ENCODE measurements at places on chromosomes 3 and 15.

GRCh38 chr3:25916321-25916720 is 126.4 kb downstream of the OXSM start:
- no peak for DNase-seq

DNA sequence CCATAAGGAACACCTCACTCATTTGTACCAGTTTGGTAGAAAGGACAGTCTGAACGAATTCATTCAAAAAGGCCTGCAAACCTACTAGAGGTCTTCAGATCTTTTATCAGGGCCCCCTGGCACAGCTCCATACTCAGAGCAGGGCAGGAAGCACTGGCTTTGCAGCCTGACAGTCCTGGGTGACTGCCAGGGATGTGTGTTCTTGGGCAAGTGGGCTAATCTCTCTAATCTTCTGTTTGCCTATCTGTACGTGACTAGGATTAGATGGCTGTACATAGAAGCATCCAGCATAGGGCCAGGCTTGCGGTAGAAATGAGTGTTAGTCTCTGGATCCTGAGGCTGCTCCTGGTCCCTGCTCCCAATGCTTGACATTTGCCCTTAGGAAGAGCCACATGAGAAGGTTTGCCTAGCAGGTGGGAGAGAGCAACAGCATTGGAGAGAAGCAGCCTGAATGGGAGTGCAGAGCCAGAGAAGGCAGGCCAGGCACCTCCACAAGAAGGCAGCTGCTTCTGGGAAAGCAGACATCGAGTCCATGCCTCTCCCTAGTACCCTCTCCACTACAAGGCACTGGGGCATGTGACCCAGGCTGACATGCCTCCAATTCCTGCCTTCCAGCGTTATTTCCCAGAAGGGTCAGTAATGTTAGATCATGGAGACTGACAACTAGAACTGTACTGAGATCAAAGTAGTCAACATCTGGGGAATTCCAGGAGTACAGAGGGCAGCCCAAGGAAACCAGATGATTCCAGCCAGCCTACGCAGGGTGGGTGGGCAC is 1.0 kb upstream of the CXCR6 start:
- no peak for DNase-seq

DNA sequence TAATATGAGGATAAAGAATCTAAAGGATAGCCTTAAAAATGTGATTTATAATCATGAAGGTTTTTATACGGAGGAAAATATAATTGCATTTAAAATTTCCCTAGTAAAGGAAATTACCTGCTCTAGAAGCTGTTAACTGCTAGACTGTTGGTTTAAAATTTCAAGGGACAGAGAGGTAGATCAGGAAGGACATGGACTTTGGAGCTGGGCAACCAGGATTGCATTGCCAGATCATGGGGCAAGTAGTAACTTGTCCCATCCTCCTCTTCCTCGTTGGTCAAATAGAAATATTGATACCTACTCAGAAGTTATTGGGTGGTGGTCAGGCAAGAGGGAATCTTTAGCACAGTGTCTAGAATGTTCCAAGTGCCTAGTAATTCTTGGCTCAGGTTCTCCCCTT is 525.1 kb downstream of the MFSD1 start:
- no peak for DNase-seq

DNA sequence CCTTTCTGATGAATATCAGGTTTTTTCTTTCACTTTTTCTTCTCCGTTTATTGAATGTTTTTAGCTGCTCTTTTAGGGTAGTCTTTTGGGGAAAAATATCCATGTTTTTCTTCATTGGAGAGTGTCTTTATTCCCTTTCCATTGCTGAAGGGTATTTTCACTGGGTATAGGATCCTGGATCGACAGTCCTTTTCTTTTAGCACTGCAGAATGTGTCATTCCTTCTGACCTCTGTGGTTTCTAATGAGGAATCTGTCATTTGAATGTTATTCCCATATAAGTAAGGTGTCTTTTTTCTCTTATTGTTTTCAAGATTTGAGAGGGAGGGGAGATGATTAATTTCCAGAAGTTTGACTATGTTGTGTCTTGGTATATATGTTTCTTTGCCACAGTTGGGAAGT is 96.8 kb downstream of the BBX start:
- no peak for DNase-seq

- DNase-seq, result no peak
Measured at GRCh38 chr15:42608110-42608531, 32.7 kb downstream of the STARD9 start.

DNA sequence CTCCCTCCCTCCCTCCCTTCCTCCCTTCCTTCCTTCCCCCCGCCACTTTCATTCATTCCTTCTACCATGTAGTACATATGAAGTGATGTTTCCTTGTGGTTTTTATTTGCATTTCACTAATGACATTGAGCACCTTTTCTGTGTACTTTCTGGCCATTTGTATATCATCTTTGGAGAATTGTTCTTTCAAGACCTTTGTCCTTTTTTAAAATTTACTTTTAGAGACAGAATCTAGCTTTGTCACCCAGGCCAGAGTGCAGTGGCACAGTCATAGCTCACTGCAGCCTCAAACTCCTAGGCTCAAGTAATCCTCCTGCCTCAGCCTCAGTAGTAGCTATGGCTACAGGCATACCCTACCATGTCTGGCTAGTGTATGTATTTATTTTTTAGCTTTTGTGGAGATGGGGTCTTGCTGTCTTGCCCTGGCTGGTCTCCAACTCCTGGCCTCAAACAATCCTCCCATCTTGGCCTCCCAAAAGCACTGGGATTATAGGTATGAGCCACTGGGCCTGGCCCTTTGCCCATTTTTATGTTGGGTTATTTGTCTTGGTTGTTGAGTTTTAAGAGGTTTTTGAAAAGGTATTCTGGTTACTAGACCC is 42.0 kb upstream of the CTDSPL2 start:
- no peak for DNase-seq

GRCh38 chr3:195017151-195017550 is 253.8 kb downstream of the XXYLT1 start:
- DNase-seq, result no peak

- DNase-seq, result no peak
Measured at GRCh38 chr15:60612400-60613048, 133.6 kb upstream of the ICE2 start.

GRCh38 chr15:27059610-27060202 is 88.7 kb downstream of the GABRG3 start:
- DNase-seq, result peak; percentile 16

GRCh38 chr15:98935736-98936135 is 71.9 kb downstream of the PGPEP1L start:
- DNase-seq, result no peak

DNA sequence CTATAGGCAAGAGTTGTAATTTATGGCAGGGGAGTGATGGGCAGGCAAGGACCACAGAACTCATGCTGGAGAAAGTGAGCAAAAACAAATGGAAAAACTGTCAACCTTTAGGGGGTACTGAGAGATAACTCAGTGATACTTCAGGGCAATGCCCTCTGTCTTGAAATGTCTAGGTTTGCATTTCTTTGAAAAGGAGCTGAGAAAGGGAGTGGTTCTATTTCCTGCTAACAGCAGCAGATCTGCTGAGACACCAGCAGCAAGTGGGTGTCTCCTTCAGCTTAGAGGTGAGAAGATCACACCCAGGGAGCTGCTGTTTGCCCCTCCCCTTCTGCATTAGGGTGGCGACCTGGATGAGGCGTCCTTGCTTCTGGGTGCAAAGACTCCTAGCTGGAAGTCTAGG is 42.3 kb upstream of the XIRP1 start:
- DNase-seq, result no peak

DNA sequence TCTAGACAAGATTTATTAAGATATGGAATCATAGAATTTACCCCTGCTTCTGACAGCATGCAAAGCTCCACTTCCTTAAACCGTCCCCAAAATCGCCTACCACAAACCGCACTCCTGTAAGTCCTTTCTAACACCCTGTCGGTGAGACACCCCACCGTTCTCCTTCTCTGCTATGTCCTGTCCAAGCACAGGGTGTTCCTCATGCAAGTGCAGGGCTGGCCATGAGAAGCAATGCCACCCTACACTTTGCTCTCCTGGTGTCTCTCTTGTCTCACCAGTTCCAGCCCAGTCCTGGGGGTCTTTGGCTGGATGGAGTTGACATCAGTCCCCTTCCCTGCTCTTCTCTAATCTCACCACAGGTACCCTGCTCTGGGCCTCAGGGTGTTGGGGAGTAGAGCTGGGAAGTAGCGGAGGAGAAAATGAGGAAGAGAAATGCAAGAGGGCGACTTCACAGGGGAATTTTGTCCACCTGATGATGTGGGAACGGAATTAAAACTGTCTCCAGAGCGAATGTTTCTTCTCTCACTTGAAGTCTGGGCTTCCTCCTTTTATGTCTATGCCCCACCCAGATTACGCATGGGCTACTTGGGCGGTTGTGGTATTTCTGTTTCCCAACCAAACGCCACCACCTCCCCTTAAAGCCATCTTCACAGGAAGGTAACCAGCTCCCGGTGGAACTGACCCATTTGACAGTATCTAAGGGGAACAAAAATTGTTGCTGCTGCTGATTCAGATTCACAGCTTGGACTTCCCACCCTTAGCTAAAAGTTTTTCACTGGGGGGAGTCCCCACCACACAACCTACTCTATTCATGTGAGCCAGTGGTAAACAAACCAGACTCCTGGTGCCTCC is 49.9 kb downstream of the CASR start:
- DNase-seq, result no peak

DNA sequence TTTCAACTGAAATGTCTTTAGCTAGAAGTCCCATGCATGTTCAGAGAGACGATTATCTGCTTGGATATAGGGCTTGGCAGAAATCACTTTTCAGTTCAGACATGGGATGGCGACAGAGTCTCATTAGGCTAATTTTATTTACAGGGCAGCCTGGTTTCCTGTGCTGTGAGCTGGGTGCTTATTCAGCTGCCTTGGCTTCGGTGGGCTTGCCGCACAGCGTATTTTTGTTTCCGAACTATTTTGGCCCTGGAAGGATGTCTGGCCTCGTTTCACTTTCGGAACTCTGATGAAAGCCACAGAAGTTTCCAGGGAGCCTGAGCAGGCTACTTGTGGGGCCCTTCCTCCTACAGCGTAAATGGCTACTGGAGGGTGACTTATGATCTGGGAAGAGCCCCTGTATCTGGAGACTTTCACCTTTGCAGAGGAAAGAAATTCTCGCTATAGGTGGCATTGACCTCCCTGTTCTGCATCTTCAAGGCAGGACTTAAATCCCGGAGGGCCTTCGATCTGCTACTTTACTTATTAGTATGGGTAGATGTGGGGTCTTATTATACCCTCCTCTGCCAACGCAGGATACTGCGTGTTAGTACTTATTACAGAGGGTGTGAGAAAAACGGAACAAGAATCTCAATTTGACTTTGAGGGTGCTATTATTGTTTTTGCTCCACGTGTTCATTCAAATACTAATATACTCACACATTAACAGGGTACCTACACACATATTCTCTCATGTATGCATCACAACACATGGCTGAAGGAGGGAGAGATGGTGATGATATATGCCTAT is 364.0 kb upstream of the RBMS3 start:
- peak; percentile 35 for DNase-seq

GRCh38 chr3:187783098-187783497 is 37.8 kb upstream of the BCL6 start:
- DNase-seq, result peak; percentile 64

DNA sequence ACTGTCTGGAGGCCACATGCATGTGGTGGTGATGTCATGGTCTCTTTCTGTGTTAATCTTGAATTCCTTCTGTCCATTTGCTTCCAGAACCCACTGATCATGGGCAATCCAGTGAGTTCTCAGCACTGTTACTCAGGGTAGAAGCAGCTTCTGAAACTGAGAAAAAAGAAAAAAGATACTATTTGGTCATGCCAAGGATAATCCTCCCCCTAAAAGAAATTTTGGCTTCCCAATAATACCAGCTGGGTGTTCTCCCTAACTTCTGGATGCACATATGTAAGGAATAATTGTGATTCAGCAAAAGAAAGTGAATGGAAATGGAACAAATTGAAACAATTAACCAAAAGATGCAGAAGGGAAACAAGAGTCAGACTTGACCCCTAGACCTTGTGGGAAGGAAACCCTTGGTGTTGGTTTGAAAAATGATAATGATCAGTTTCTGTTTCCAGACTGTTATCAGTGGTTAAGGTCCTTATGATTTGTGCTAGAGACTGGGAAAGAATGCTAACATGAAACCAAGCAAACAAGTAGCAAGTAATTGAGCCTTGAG is 92.3 kb downstream of the RBMS3 start:
- DNase-seq, result no peak

DNA sequence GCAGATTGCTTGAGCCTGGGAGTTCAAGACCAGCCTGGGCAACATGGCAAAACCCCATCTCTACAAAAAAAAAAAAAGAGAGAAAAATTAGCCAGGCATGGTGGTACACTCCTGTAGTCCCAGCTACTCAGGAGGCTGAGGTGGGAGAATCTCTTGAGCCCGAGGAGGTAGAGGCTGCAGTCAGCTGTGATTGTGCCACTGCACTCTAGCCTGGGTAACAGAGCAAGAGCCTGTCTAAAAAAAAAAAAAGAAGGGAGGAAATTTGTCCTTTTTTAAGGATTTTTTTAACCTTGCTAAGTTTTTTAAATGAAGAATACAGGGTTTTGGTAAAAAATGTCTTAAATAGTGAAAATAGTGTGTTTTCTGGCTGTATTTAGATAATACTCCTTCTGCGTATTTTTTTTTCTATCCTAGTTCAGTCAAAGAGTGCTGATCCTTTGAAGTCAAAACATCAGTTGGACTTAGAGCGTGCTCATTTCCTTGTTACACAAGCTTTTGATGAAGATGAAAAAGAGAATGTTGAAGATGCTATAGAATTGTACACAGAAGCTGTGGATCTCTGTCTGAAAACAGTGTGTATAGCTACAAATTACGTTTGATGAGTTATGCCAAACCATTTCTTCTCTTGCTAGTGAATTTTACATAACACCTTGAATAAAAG is 11.1 kb downstream of the CAPN7 start:
- DNase-seq, result no peak

GRCh38 chr3:113628316-113628715 is 68.1 kb downstream of the USF3 start:
- DNase-seq, result no peak

DNA sequence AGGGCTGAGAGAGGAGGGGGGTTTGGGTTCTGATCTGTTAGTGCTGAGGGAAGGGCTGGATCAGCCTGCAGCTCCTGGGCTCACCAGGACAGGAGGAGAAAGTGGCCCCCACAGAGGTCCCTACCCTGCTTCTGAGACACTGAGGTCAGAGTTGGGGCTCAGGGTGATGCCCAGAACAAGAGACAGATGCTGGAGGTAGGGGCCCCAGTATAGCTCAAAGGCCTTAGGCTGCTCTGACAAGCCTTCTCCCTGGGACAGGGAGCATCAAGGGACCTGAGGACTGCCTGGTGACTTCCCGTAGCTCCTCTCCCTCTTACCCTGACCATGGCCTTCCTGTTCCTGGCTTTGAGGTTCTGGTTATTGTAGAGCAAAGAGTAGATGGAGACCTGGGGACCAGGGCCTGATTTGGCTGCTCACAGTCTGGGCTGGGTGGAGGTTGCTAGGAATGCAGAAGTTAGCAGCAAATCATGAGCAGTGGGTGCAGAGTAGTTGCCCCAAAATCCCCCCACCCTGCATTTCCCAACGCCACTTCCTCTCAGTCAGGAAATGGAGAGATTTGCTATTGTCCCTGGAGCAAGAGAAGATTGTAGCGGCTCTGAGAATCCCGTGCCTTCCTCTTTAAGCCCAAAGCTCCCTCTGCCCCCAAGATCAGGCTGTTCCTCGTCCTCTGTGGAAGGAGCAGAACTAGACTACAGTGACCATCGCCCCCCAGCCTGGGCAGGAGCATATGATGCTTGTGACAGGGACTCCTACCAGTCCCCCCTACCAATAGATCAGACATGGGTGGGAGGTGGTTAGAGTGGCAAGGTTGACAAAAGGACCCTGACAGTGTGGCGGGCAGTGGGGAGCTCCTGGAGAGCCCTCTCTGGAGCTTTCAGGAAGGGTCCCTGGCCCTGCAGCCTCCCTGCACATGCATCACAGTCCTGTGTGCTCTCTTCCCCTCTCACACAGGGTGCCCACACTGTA is 47.4 kb upstream of the SEC22A start:
- DNase-seq, result no peak

Data from hepatic stellate cell (primary cell).